Thoracic aorta (tissue), 2 donors: ENCODE measurements at places on chromosomes 2 and 18. TPM values are rescaled to one million over a fixed set of nuclear protein-coding genes. Genes with fewer than 3 reads are reported as not detected.

DSEL gene
- total RNA-seq: 34.1 TPM

ZAP70 gene
- 3.4 TPM for total RNA-seq

B3GNT7 gene
- 17.5 TPM for total RNA-seq

HOXD13 gene
- total RNA-seq: not detected

STARD6 gene
- not detected for total RNA-seq

SRD5A2 gene
- total RNA-seq: not detected

GALNT14 gene
- not detected for total RNA-seq
